ENCODE measurements at places on chromosomes 2 and 18.

- no peak for DNase-seq
Measured at GRCh38 chr2:227248876-227249275, 76.2 kb upstream of the MFF start.

DNA sequence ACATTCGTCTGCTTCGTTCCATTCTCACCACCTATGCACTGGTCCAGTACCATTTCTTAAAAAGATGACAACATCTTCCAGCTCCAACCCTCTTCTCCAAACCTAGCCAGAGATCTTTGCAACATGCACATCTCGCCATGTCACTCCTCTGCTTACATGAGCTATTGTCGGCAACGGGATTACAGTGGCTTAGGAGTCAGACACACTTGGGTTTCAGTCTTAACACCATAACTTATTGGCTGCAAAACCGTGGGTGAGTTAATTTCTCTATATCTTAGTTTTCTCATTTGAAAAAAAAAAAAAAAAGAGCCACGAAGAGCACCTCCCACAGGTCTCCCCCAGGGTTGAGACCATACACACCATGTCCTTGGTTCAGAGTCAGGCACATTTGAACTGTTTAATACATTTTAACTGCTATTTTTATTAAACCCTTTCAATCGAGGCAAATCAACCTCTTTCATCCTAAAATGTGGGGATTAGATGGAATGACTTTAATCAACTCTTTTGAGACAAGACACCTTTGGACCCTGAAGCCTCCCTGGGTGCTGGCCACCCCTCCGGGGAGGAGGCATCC lies 889 bp downstream of the ANKRD29 start:
- peak; percentile 16 for DNase-seq

DNA sequence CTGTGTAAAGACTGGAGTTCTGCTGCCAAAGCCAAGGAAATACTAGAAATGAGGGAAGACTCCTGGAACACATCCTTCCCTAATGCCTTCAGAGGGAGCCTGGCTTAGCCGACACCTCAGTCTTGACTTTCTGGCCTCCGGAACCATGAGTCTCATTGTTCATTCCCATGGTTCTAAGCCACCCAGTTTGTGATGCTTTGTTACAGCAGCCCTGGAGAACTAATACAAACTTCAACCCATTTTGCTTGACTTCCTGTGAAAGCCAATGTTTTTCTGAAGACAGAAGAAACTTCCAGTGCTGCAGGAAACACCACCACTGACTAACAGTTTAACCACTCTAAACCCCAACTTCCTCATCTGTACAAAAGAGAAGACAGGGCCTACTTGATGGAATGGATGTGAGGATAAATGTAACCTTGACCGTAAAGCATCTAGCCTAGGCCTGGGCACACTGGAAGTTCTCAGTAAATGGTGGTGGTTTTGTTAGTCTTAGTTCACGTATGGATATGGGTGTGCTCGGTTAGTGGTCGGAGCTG lies 85.9 kb upstream of the RFX8 start:
- DNase-seq = peak; percentile 11

DNA sequence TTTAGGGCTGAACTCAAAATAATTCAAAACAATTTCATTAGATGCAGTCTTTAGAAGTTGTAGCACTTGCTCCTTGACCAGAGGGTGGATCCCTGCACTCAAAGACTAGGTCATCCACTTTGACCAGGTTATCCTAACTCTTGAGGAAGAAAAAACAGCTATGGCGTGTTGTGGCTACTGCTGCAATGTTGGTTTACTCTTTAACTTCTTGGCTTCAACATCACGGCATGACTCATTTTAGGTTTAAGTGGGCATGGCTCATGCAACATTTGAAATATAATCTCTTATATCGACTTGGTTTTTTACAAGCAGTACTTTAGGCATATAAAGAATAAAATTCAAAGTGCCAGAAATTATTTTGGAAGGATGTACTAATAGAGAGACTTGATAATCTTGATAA lies 35.4 kb downstream of the ANKRD29 start:
- no peak for DNase-seq

DNA sequence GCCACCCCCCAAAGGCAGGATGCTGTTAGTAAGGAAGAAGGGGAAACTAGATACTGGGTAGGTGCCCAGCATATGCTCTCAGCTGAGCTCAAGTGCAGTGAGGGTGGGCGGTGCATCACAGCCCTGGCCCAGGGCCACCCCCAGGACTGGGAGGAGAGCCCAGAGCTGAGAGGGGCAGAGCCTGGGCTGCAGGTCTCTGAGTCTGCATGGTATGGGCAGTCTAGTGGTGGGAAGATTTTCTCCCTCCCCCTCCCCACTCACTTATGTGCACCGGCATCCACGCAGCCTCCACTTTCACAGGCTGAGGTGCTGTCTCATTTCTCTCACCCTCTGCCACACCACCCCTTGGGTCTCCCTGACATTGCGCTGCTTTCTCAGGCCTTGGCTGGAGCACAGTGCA lies 48.5 kb upstream of the CAB39 start:
- DNase-seq = peak; percentile 35

GRCh38 chr2:182894174-182894573 lies 27.7 kb upstream of the FRZB start:
- no peak for DNase-seq

- no peak for DNase-seq
Measured at GRCh38 chr2:237196866-237197618, 111.4 kb downstream of the COPS8 start.

GRCh38 chr2:37798315-37799005 lies 126.6 kb upstream of the RMDN2 start:
- no peak for DNase-seq

DNA sequence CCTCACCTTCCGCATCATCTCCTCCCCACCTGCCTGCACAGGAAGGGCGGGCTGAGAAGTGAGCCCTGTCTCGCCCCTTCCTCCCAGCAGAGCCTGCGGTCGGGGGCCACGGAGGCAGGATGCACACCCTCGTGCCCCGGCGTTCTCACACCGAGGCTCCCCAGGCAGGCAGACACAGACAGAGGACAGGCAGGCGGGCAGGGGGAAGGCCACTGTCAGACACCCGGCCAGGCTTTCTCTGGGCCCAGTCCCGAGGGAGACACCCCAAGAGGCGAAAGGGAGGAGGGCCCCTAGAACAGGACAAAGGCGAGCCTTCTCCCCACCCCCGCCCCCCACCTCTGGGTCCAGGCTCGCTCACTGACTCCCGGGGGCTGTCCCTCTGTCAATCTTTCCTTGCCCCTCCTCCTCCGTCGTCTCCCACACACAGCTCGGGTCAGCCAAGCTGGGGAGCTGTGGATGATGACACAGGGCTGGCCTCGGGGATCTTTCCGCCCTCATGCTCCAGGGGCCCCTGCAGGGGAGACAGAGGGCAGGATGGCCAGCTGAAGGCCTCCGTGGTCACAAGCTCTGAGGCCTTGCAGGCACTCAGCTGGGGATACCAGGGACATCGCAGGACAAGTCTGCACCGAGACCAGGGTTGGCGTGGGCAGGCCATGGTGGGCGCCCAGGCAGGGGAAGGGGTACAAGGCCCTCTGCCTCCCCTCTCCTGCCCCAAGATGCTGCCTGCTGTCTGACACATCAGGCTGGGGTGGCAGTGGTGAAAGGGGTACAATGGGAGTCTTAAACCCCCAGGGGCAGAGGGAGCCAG lies 24.9 kb downstream of the BIN1 start:
- peak; percentile 90 for DNase-seq

GRCh38 chr2:200373973-200374416 lies 67.5 kb downstream of the SPATS2L start:
- peak; percentile 52 for DNase-seq

DNA sequence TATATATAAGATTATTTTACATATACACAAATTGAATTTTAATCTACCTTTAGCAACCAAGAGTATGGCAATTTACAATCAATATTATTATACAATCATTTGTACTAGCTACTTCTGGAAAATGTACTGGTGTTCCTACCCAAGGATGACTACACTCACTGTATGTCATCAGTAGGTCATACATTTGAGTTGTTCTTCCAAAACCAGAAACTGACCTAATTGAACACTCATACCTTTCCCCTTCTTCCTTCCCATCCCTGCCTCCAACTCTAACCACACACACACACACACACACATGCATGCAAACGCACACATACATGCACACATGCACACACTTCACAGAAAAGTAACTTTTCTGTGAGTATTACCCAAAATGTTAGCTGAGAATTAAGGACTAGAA lies 8.2 kb upstream of the ERCC3 start:
- no peak for DNase-seq

GRCh38 chr2:27014771-27015433 lies 17.9 kb upstream of the TMEM214 start:
- DNase-seq = no peak

DNA sequence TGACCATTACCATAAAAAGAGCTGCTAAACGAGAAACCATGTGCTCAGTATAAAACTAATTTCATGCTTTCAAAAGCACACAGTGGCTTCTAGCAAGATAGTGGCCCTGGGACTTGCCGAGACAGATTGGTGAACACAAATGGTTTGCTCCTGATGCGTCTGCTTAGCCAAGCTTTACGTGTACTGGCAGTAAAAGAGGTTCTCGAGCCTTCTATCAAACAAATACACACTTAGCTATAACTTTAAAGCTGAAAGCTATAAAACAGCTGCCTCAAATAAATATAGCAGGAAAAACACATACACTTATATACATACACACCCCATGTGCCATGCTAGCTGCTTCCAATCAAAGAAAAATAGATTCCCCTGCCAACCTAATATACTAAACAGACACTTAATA lies 117.0 kb downstream of the ZNF385B start:
- no peak for DNase-seq

GRCh38 chr2:157764386-157764785 lies 111.7 kb downstream of the ACVR1 start:
- no peak for DNase-seq

- DNase-seq = no peak
Measured at GRCh38 chr2:233241803-233242202, 9.7 kb upstream of the ATG16L1 start.

GRCh38 chr2:46010925-46011490 lies 286.2 kb upstream of the EPAS1 start:
- no peak for DNase-seq

GRCh38 chr18:57004366-57005121 lies 142.3 kb upstream of the BOD1L2 start:
- no peak for DNase-seq

DNA sequence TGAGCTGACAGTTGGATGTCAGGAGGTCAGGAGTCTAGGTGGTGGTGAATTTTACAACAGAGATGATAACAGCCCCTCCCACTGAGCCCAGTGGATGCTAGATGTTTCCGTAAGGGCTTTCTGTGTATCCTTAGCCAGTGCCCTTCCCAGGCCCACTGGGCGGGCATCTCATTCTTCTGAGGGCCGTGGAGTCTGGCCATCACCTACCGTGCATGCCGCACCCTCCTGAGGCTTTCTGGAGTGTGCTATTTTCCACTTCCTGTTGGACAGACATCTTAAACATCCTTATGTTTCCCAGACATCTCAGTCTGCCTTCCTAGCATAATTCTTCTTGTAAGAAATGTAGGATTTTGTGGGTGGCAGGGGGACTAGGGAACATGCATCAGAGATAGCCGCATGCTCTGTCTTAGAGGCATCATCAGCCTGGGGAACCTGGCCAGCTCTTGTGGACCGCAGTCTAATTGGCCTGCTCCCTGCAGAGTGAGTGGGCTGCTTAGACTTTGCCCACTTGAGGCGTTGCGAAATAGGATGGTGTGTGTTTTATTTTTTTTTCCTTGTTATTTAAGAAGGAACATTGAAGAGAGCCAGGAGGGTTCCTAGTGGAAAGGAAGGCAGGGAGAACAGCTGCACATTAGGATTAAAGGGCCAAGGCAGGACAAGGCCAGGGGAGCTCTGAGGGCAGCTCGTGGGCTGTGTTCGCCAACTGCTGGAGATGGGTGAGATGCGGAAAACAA lies 135.8 kb downstream of the SH3RF3 start:
- DNase-seq = no peak

- DNase-seq = peak; percentile 21
Measured at GRCh38 chr2:235493775-235494715, at the start of gene AGAP1. AGAP1 (plus strand) TSS chr2:235494043.

- DNase-seq = no peak
Measured at GRCh38 chr2:140481136-140481535, 1649.7 kb downstream of the LRP1B start.

- no peak for DNase-seq
Measured at GRCh38 chr2:118045286-118045685, 31.4 kb upstream of the CCDC93 start.

DNA sequence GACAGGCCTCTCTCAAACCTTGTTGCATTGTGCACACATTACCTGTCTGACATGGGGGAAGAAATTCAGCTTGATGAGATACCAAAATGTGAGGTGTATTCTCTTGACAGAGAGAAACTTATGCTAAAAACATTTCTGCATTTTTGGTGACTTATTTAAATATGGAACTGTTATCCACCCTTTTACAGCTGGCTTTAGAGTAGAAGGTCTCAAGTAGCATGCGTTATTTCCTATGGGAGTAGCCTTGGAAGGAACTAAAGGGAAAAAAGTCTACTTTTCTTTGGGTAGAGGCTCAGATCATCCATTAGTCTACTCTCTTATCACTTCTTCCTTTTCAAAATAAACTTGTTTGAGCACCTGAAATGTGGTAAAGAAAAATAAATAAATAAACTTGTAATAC lies 56.5 kb upstream of the TWSG1 start:
- DNase-seq = no peak

Measured in CD4-positive, alpha-beta T cell treated with Interleukin-17A for 4 hours (primary cell).